Glutamatergic neuron (in vitro differentiated cells): ENCODE measurements at places on chromosomes 12 and 14. TPM values are rescaled to one million over a fixed set of nuclear protein-coding genes. Genes with fewer than 3 reads are reported as not detected.

- no peaks in the 10 kb centered on the region for H3K4me1 ChIP-seq
- H3K27me3 ChIP-seq: peaks cover 2% of the 10 kb centered on the region
Measured at GRCh38 chr14:85634205-85634604, 104.3 kb downstream of the FLRT2 start.

- DNase-seq: no peak
- H3K27me3 ChIP-seq: peaks cover 3% of the 10 kb centered on the region
- peaks cover 18% of the 10 kb centered on the region for H3K4me1 ChIP-seq
- peaks cover 9% of the 10 kb centered on the region for H3K36me3 ChIP-seq
- H3K4me3 ChIP-seq: peak overlapping the region; percentile 64
- H3K27ac ChIP-seq: no peak overlapping the region
Measured at GRCh38 chr12:56993346-56993745, 13.0 kb downstream of the ZBTB39 start.

- DNase-seq: no peak
- H3K36me3 ChIP-seq: peaks cover 4% of the 10 kb centered on the region
- peaks cover 3% of the 10 kb centered on the region for H3K27me3 ChIP-seq
- no peaks in the 10 kb centered on the region for H3K4me1 ChIP-seq
Measured at GRCh38 chr12:127941332-127941731, 325.6 kb upstream of the TMEM132C start.

GRCh38 chr12:19397534-19397933 is 41.8 kb upstream of the AEBP2 start:
- DNase-seq: no peak
- H3K27me3 ChIP-seq: no peaks in the 10 kb centered on the region
- H3K27ac ChIP-seq: no peak overlapping the region
- no peaks in the 10 kb centered on the region for H3K4me1 ChIP-seq
- no peak overlapping the region for H3K4me3 ChIP-seq

GRCh38 chr12:949453-950191 is at the start of gene RAD52:
Gene RAD52, minus strand, starts transcription at chr12:949694. Its CDS starts 16,636 bp downstream, at chr12:933058.
- peaks cover 8% of the 10 kb centered on the region for H3K27me3 ChIP-seq
- peak within 1 kb of the TSS; percentile 99 for H3K4me3 ChIP-seq
- H3K4me1 ChIP-seq: peaks cover 8% of the 10 kb centered on the region
- DNase-seq: peak; percentile 99

The KERA gene
- not detected for total RNA-seq
